ENCODE measurements at places on chromosomes 4 and X.

GRCh38 chr4:7912826-7913225, 26.8 kb downstream of the AFAP1 start:
- DNase-seq, result no peak

DNA sequence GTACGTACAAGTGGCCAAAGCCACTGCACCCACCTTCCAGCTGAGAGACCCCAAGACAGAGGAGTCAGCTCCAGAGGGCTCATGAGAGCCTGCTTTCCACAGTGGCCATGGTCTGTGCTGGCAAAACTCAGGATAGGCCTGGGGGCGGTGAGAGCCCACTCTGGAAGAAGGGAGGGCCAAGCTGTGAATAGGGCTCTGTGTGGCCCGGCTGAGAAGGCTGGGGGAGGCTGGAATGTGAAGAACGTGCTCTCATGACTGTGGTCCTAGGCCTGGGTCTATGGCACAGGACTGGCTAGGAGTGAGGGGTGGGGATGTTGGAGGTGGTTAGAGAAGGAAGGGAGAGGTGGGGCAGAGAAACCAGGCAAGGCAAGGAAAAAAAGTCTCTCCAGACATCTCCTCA, 13.3 kb downstream of the STARD8 start:
- no peak for DNase-seq

DNA sequence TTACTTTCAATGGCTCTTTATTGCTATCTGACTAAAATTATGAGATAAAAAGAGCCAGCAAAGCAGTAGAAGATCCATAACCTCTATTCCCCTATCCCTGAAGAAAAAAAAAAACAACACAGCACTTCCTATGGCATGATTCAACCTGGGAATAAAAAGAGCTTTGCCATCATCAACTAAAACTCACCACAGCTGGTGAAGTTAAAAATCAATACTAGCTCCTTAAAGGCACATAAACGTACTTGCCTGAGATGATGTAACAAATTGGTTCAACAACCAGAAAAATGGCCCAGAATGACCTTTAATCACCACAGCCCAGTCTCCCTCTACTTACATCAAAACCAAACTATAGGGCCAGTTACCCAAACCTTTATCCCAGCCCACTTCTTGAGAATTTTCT, 153.8 kb downstream of the MAML3 start:
- no peak for DNase-seq

DNA sequence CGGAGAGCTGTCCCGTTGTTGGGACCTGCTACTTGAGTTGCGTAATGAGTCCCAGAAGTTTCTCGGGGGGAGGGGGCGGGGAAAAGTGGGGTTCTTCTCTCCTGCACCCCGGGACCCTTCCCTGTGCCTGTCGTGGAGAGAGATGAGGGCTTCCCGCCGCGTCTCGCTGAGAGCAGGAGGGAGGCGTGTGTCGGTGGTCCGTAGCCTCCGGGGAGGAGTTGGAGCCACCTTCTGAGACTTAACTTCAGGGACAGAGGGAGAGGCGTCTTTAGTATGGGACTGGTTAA, 698 bp downstream of the AFF1 start:
- DNase-seq, result no peak

- no peak for DNase-seq
Observed at GRCh38 chr4:66372706-66373105, 702.4 kb upstream of the EPHA5 start.

GRCh38 chr4:115851918-115852766, 738.7 kb upstream of the NDST4 start:
- peak; percentile 5 for DNase-seq

GRCh38 chrX:41167888-41168287, 82.6 kb downstream of the USP9X start:
- DNase-seq, result no peak

- DNase-seq, result peak; percentile 65
Observed at GRCh38 chrX:135295238-135295943, 13.9 kb upstream of the ETDC start.

- no peak for DNase-seq
Observed at GRCh38 chr4:6206771-6207290, 6.5 kb upstream of the JAKMIP1 start.

DNA sequence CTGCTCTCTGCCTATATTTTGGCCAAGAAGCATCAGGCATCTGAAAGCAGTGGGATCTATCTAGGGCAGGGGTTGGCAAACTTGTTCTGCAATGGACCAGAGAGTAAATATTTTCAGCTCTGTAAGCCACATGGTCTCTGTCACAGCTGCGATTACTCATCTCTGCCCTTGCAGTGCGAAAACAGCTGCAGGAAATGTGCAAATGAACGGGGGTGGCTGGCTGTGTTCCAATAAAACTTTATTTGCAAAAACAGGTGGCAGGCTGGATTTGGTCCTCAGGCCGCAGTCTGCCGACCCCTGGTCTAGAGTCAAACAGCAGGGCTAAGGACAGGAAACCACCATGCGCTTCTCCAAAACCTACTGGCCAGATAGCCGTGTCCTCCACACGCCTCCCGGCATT, 48.6 kb downstream of the ACOX3 start:
- no peak for DNase-seq

GRCh38 chr4:112270640-112271421, 14.9 kb downstream of the TIFA start:
- no peak for DNase-seq

DNA sequence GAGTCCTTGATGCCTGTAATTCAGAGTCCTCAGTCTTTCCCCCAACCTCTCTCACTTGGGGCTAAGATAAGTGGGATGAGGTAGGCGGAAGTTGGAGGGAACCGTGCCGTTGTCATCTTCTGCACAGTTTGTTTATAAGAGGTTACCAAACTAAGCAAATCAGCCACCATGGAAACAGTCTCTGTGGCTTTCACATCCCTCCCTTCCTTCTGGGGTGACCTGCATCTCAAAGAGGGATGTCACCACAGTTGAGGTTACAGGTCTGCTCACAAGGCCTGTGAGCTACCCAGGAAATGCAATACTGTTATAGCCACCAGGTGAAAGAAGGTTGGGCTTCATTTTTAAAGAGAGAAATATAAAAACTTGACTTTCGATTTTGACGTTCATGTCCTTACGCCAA, 26.3 kb downstream of the RTL5 start:
- DNase-seq, result peak; percentile 90

- no peak for DNase-seq
Observed at GRCh38 chr4:107458194-107458593, 261.8 kb downstream of the PAPSS1 start.

DNA sequence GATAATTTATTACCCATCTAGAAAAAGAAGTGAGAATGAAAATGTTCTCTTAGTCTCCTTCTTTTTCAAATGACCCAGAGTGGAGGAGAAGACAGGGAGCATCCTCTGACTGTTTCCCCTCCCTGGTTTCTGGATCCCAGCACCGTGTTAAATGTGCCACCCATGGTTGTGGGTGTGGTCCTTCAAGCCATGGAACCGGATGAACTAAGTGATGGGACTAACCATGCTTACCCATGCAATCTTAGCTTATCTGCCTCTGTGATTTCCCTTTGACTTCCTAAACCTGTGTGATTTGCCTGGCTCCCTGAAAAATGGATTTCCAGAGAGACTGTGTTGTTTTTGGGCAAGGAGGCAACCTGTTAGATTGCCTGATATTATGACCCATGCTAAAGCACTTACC, 437.1 kb downstream of the MAGEB5 start:
- no peak for DNase-seq

GRCh38 chrX:13151828-13152517, 107.6 kb upstream of the FAM9C start:
- peak; percentile 89 for DNase-seq

- DNase-seq, result no peak
Observed at GRCh38 chr4:127400731-127401346, 231.9 kb upstream of the INTU start.

DNA sequence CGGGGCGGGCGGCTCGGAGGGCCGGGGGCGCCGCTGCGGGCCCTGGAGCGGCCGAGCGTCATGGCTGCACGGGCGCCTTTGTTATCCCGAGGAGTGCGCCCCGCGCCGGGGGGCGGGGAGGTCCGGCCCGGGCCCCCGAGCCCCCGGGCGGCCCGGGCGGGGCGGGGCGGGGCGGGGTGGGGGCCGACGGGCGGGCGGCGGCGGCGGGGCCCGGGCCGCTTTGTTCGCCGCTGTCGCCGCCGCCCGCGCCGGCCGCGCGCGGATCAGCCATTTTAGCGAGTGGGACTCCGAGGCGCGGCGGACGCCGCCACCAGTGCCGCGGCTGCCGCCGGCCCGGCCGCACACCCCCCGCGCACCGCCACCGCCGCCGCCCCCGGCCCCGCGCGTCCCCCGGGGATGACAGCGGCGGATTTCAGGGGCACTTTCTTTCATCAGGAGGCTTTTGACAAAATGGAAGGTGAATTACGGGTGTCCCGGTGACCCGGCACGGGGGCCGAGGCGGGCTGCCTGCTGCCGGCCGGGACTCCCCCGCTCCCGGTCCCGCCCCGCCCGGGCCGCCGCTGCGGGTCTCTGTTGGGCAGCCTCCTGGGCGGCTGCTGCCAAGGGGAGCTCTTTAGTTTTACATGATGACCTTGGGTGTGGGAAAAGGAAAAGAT, 1.2 kb downstream of the HMGB3 start:
- DNase-seq, result peak; percentile 11

DNA sequence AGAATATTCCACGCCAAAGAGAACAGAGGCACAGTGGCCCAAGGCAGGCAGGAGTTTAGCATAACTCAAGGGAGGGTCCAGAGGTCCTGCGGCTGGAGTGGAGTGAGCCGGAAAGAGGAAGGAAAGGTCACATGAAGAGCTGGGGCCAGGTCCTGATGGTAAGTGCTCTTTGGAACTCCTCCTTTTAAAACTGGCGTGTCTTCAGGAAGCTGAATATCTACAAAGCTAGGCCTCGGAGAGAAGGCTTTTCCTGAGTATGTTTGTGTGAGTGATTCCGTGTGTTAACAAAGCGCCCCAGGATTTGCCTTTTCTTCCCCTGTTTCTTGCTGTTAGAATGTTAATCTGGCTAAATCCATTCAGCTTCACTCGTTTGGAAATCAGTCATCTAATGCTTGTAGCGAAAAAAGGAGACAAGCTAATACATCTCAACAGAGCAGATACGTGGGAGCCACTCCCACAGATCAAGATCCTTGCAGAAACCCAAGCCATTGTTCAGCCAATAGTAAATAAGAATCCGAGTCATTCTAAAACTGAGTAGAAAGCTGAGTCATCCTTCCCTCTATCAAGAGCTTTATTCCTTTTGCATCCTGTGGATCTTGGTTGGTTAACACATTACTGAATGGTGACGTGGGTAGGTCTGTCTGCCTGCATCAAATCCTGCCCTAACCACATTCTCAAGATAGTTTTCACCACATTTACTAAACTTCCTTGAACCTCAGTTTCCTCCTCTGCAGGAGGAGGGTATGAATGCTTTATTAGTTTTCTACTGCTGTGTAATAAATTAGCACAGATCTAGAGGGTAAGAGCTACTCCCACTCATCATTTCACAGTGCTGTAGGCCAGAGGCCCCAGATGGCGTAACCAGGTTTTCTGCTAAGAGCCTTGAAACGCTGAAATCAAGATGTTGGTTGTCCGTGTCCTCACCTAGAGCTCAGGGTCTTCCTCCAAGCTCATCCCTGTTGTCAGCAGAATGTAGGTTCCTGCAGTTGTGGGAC, 43.2 kb upstream of the RBM47 start:
- peak; percentile 68 for DNase-seq

DNA sequence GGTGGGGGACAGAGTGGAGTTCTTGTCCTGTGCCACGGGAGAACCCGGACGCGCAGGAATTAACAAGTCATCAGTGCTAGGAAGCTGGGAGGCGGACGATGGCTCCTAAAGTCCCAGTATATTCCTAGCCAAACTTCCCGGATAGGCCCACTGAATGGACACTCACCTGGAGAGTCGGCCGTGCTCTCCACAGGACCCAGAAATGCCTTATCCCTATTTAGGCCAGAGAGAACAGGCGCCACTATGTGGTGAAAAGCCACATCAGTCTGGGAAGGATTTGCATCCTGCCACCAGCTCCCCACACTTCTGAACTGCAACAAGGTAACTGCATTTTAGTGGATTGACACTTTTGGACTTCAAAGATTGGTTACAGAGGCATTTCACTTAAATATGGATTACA, 1.1 kb downstream of the CFAP299 start:
- DNase-seq, result no peak

- DNase-seq, result no peak
Observed at GRCh38 chrX:15790769-15791290, 546 bp downstream of the ZRSR2 start.

DNA sequence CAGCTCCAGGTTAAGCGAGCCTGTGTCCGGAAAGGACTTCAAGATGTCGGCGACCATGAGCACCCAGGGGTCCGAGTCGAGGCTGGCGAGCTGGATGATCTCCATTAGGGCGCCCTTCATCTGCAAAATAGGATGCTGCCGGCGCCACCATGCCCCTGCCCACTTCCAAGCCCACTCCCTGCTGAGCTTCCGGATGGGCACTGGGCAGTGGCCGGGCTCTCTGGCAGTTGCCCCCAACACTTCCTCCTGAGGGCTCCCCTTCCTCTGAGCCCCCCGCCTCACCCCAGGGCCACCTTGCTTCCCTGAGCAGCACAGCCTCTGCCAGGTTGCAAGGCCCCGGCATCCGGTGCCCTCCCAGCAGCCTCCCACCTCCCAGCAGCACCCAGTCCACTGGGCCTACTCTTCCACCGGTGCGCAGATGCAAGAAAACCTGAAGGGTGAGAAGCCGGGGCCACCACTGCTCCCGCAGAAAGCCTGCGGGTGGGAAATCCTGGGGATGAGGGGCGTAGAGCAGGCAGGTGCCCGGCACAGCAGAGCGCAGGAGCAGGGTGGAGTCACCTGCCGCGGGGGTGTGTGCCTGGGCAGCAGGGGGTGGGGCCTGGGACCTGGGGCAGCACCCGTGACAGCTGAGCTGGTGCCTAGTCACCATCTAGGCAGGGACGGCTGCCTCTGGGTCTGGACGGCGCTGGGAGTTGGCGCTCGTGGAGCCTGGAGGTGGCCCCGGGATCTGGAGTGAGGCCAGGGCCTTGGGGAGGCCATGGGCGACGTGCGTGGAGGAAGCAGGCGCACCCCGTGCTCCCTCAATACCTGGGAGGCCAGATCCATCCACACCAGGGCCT, 17.0 kb downstream of the NELFA start:
- DNase-seq, result no peak

GRCh38 chr4:112637552-112637866, 566 bp downstream of the LARP7 start:
- no peak for DNase-seq

- no peak for DNase-seq
Observed at GRCh38 chrX:95218976-95219375, 1465.7 kb upstream of the DIAPH2 start.

GRCh38 chr4:83865417-83866150, 329.7 kb downstream of the GPAT3 start:
- no peak for DNase-seq

- DNase-seq, result no peak
Observed at GRCh38 chrX:148930206-148930729, 429.9 kb downstream of the AFF2 start.

- no peak for DNase-seq
Observed at GRCh38 chrX:20487227-20487626, 220.5 kb upstream of the RPS6KA3 start.

- no peak for DNase-seq
Observed at GRCh38 chr4:2180410-2180809, 61.5 kb downstream of the HAUS3 start.

All from CD4-positive, alpha-beta memory T cell (primary cell).